ENCODE measurements at places on chromosomes 5 and 9.

DNA sequence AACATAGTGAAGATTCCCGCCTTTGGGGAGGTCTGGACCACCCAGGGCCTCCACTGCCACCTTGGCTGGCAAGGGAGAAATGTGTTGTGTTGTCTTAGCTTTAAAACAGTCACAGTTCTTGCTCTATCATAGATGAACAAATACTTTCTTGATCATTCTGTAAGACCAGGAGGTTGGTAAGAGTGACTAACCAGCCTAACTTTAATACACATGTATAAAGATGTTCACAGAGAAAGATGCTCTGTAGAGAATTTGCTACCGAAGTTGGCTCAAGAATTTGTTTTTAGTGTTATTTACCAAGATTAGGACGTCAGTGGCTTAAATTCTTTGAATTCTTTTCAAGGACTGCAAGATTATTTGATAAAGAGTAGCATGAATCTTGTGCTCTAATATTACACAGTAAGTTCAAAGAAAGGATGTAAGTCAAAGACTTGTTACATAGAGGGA lies 28.4 kb downstream of the GLRX start:
- DNase-seq: no peak

- no peak for DNase-seq
These were observed 46.3 kb downstream of the DENND1A start for GRCh38 chr9:123883634-123884033.

GRCh38 chr5:78538240-78538850 lies 110.2 kb downstream of the LHFPL2 start:
- no peak for DNase-seq

DNA sequence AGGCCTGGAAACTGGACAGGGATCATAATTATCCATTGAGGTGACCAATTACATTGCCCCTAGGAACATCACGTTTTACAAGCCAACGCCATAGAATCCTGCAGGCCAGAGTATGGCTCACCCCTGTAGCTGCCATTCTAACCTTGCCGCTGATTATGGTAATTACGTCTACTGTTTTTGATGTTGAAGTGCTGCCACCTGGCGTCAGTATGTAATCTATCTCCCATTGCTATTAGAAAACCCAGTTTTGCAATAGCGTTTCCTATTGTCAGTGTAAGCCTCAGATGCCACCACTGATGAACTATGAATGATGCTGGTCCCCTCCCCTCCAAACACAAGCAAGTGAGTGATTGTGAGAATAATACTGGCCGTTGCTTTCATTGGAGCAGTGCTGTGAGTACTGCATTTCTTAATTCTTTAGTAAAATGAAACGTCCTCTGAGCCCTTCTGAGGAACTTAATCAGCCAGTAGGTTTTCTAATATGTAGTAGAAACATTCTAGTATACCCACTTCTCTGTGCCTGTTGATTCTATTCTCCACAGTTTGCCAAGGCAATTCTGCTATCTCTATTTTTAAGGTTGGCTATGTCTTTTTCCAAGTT lies 100.5 kb upstream of the NMUR2 start:
- DNase-seq: peak; percentile 46

DNA sequence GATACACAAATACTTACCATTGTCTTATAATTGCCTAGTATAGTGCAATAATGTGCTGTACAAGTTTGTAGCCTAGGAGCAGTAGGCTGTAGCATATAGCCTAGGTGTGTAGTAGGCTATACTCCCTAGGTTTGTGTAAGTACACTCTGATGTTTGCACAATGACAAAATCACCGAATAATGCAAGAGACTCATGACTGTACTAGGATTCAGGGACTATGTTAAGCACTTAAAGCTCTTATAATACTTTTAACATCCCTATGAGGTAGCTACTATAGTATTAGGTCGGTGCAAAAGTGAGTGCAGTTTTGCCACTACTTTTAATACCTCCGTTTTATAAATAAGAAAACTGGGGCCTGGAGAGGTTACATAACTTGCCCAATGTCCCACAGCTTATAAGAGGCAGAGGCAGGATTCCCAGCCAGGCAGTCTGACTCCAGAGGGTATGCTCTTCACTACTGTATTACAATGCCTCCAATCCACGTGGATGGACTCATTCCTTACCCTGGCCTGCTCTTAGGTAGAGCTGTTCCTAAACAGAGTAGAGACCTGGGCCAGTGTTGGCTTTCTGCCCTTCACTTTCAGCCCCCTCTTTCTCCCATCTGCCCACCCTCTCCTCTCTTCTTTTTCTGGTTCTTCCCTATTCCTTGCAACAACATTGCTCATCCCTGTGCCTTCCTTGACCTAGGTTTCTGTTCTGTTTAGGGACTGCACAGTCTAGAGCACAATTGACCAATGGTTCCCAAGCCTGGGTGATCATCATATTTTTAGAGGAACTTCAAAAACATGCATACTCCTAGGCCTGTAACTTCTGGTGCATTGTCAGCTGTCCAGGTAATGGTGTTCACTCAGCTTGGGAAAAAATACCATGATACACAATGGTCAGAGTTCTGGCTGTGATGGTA lies 114.0 kb downstream of the CARTPT start:
- DNase-seq: no peak

DNA sequence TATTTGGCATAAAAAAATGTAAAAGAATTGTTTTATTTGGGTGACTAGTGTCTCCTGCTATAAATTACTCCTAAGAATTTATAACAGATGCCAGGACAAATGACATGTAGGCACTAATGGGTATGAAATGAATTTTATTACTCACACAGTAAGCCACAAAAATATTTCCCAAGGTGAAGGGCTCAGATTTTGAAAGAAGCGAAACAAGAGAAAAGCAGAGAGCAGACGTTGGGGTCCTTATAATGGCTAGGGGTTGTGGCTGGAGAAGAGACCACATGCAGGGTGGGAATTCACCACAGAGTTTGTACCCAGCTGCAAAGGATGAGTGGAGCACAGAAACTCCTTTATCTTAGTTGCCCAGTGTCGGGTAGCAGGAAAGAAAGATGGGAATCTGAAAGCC lies 45.0 kb upstream of the PRR16 start:
- no peak for DNase-seq

DNA sequence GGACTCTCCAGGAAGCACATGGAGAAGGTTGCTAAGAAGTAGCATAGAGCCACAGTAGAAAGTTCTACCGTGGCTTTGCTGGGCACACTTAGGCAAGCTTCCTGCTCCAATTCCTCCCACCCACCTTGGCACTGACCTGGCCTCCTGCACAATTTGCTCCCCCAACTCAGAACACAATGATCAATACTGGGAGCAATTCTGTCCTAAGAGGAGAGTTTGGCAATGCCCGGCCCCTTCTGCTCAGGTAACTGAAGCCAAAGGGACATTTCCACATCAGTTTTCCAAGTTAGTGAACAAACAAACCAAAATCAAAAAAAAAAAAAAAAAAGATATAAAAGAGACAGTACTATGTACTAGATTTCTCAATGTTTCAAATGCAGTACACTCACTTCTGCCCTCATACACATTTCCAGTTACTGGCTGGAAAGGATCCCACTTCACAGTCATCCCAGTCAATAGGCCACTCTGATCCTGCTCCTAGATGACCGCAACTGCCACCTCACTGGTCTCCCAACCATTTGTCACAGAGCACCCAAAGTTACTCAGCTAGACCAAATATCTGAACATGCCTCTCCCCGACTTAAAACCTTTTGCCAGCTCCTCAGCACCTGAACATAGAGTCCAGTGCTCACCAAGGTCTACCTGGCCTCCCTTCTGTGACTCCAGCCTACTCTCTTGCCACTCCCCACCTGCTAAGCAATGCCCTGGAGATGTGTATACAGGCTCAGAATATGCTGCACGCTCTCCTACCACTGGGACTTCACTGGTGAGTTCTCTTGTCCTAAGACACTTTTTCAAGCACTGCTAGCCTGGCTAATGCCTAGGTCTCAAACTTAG lies 21.3 kb downstream of the ABCA1 start:
- no peak for DNase-seq

- DNase-seq: no peak
These were observed 17.3 kb downstream of the TLN1 start for GRCh38 chr9:35714579-35715252.

GRCh38 chr5:77167063-77167462 lies 43.4 kb upstream of the PDE8B start:
- no peak for DNase-seq

GRCh38 chr9:134591082-134591571 lies 50.5 kb upstream of the COL5A1 start:
- DNase-seq: no peak

DNA sequence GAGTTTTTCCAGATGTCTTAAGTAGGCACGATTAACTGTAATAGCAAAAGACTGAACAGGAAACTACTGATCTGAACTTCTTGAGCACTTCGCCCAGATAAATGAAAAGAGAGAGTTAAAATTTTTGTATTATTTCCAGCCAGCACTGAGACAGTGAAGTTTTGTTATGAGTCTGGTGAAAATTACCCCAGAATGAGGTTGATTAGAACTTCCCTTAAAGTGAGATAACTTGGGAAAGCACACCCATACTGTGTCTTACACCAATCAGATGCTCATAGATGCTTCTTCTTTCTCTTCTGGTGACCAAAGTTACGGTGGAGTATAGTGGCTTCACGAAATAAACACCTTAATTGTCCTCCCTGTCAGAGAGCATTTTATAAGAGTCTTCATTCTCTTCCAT lies 131.8 kb upstream of the SLC12A2 start:
- DNase-seq: no peak

- no peak for DNase-seq
These were observed 266.8 kb downstream of the NDUFS4 start for GRCh38 chr5:53827211-53827651.

DNA sequence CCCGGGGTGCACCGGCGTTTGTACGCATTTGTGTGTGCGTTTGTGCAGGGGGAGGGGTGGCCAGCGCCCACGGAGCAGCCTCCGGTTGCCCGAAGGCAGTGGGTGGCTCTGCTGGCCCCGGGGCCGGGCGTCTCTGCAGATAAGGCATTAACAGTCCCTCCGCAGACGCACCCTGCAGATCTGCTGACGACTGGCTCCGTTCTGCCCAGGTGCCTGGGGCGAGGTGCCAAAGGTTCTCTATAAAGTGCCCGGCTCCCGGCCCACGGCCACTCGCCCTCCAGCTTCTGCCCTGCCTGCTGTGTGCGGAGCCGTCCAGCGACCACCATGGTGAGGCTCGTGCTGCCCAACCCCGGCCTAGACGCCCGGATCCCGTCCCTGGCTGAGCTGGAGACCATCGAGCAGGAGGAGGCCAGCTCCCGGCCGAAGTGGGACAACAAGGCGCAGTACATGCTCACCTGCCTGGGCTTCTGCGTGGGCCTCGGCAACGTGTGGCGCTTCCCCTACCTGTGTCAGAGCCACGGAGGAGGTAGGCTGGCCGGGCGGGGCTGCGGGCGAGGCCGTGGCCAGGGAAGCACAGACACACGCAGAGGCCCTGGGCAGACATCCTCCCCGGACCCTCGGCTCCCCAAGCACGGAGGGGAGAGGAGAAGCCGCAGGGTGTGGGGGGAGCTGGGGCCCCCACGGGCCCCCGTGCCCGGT lies at the start of gene SLC6A19:
Gene SLC6A19, plus strand, starts transcription at position 269 of the 699 bp plus-strand sequence. Its CDS starts 56 bp downstream, at position 325.
- peak; percentile 65 for DNase-seq

DNA sequence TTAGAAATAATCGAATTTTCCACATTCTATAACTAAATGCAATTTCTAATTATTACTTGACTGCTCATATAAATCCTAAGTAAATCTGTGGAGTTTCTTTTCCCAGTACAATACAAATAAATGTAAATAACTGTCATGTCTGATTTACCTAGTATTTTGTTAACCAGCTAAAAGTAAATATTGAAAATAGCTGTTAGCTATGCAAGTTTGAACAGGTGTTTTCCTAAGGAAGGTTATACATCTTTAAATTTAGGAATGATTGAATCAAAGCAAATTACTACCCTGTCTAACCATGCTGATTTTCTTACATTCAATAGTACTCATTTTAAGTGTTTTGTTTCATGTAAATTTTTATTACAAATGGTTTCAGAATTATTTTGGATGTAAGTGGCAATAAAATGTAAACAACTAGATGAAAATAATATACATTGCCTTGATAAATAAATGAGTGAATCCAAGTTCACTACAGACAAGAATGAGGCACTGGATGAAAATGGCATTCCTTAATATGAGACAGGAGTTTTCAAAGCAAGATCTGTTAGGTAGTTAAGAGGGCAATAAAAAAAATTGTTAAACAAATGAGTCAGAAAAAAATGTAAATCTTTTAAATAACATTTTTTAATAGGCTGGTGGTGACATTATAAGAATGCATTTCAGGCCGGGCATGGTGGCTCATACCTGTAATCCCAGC lies 15.8 kb downstream of the MCIDAS start:
- peak; percentile 40 for DNase-seq

DNA sequence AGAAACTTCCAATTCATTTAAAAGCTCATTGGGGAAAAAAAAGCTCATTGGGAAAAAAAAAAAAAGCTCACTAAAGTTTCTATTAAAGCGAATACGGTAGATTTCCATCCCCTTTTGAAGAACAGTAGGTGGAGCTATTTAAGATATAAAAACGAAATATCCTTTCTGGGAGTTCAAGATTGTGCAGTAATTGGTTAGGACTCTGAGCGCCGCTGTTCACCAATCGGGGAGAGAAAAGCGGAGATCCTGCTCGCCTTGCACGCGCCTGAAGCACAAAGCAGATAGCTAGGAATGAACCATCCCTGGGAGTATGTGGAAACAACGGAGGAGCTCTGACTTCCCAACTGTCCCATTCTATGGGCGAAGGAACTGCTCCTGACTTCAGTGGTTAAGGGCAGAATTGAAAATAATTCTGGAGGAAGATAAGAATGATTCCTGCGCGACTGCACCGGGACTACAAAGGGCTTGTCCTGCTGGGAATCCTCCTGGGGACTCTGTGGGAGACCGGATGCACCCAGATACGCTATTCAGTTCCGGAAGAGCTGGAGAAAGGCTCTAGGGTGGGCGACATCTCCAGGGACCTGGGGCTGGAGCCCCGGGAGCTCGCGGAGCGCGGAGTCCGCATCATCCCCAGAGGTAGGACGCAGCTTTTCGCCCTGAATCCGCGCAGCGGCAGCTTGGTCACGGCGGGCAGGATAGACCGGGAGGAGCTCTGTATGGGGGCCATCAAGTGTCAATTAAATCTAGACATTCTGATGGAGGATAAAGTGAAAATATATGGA lies at the start of gene PCDHGA12:
Gene PCDHGA12, plus strand, starts transcription at position 176 of the 782 bp plus-strand sequence. Its CDS starts 253 bp downstream, at position 429.
- no peak for DNase-seq

DNA sequence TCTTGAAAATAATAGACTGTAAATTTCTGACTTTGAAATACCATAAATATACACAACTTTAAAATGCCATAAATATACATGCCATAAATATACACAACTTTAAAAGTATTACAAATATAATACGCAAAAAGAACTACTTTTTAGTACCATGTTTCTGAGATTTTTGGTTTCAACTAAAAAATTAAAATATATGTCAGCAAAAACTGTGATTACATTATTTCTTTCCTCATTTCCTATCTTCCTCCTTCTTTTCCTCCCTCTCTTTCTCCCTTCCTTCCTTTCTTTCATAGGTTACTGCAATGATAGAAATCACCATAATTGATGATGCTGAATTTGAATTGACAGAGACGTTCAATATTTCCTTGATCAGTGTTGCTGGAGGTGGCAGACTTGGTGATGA lies 200.5 kb downstream of the ADGRV1 start:
- DNase-seq: no peak

Data from NCI-H2081 (cell line).